ENCODE measurements at places on chromosomes 5 and 9.

DNA sequence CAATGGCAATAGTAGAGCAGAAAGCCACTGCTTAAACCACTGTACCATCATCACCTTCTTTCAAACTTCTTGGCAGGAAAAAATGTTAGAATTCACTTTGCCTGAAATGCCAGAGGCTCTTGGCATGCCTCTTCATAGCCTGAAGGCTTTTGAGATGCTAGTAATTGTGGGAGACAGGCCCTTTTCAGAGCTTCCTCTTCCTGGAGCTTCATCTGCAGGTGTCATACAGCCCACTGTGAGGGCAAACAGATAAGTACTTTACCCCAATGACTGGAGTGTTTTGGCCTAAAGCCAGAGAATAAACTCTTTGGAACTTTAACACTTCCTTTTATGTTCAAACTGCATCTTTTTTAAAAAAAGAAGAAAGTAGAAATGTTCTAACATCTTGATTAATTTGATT, 81.3 kb upstream of the TMEM171 start:
- DNase-seq = no peak

DNA sequence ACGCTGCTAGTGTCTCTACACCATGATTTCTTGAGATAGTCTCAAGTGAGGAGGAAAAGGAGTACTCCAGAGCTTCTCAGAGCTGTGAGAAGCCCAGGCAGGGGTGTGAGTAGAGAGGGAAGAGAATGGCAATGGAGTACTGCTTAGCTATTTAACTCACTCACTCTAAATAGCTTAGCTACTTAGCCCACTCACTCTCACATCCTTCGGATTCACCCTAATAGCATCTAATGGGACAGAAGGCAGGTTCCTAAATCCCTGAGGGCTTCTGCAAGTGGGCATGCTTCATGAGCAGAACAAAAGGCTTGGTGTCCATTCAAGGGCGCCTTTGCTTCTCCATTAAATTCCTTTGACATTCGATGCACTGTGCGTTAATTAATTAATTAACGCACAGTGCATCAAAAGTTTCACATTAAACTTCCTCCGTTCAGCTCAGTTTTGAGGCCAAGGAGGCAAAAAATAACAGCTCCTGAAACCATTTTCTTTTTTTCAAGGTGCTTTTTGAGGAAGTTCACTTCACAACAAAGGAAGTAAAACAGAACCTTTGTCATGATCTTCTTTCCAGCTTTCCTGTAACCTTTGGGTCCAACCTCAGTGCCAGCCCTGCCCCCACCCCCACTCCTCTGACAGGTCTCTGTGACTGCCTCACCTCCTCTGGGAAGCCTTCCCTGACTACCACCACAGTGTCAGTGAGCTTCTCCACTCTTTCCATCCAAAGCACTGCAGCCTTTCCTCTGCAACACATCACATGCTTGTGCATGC, 294.0 kb downstream of the SEC61B start:
- no peak for DNase-seq

GRCh38 chr9:113216406-113216805, 4.7 kb downstream of the FKBP15 start:
- no peak for DNase-seq

DNA sequence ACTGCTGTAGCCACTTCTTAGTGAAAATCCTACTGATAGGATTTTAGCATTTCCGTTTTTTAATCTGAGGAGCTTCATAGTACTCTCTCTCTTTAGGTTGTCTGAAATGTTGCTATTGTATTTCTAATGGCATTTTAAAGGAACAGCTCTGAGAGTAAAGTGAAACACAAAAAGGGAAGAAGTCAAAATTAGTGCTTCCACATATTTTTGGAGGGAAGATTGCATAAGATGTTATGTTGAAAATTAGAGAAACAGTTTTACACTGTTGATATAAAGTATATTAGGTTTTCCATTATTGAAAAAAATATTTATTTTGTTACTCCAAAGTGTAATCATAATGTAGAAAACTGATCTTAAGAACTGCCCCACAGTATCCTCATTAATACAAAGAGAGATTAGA, 525.1 kb downstream of the TAF11L14 start:
- no peak for DNase-seq

Measured in activated gamma-delta T cell treated with Interleukin-2 at 50 U/mL for 16 hours (primary cell).